ENCODE measurements at places on chromosomes 5 and 9.

DNA sequence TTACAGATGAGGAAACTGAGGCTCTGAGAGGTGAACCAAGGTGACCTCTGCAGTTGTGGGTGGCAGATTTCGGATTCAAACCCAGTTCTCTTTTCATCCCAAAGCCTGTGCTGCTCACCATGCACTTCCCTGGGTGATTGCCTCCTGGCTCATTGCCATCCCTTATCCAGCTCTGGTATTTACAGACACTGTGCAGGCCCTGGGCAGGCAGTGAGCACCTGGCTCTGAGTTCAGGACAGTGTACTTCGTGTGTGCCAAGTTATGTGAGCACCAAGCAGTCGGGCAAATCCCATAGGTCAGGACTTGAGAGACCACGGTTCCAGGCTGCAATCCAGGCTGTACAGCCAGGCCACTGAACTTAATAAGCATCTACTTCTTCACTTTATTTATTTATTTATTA, 1.4 kb downstream of the LRSAM1 start:
- no peak for DNase-seq

DNA sequence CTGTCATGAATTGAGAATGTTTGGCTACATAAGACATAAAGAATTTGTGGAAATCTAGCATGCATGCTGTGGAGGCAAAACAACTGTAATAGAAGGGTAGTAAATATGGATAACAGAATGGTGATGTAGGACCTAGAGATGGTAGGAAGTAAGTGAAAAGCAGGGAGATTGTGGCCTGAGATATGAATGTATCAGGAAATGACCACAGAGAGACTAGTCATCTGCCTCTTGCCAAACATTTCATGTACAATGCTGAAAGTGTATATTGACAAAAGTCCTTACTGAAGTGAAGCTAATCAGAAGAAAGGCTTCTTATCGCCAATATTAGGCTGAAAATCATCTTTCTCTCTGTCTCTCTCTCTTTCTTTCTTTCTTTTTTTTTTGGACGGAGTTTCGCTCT, 873.1 kb upstream of the CTNND2 start:
- DNase-seq: no peak

- DNase-seq: no peak
These were observed 23.1 kb downstream of the ANP32B start for GRCh38 chr9:98006127-98006796.

GRCh38 chr5:78003450-78003849, 227.3 kb upstream of the TBCA start:
- no peak for DNase-seq

GRCh38 chr5:139312075-139312474, 18.5 kb downstream of the MATR3 start:
- DNase-seq: no peak

DNA sequence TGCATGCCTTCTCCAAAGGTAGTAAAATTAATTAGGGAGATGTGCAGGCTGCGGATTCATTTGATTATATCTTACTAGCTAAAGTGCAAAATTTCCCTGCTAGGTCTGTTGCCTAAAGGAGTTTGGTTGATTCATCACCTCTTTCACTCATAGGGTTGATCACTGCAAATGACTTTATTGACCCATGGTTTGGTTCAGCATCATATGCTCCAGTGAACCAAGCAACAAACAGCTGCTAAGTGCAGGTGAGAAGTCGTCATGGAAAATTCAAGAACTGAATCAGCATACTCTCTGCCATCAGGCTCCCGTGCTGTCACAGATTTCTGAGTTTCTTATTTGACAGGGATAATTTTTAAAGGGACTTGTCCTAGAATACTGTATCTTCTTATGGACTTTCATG, 571.8 kb upstream of the CDH18 start:
- DNase-seq: no peak

DNA sequence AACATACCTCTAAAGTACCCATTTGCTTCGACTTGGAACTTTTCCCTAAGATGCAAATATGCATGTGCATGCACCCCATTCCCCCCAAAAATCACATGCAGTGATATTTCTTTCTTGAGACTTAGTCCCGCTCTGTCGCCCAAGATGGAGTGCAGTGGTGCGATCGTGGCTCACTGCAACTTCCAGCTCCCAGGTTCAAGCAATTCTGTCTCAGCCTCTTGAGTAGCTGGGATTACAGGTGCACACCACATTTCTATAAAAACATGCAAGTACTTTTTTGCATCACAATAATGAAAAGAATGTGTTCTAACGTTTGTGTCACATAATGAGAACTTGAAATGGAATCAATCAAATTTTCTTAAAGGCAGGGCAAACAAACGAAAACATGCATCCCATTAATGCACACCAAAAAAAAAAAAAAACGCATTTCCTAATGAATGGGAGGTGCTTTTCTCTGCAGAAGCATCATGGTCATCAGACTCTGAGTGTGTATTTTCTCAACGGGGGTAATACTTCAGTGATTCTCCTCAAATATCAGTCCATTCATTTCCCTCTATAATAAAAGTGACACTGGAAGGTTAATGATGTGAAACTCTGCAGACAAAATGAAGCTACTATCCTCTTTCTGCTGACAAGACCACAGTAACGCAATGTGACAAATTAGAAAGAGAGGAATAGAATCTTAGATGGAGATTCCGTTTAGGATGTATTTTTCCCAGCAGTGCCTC, 389.4 kb downstream of the CTNND2 start:
- no peak for DNase-seq

GRCh38 chr9:128341435-128341849, 1.1 kb downstream of the SLC27A4 start:
- peak; percentile 25 for DNase-seq

DNA sequence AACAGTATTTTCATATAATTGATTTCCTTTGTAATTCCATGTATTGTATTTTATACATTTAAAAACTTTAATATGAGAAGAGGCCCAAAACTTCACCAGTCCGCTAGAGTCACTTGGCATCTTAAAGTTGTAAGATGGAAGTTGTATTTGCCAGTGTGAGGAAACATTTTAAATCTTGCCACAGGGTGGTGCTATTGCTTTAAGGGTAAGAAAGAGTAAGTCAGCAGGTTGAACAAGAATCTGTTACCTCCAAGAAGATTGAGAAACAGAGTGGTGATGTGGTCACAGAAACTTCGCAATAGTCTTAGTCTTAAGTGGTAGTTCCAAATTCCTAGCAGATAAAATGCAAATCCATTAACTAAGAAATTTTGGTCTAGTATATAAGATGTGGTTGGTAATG, 39.8 kb upstream of the RANBP6 start:
- DNase-seq: no peak

DNA sequence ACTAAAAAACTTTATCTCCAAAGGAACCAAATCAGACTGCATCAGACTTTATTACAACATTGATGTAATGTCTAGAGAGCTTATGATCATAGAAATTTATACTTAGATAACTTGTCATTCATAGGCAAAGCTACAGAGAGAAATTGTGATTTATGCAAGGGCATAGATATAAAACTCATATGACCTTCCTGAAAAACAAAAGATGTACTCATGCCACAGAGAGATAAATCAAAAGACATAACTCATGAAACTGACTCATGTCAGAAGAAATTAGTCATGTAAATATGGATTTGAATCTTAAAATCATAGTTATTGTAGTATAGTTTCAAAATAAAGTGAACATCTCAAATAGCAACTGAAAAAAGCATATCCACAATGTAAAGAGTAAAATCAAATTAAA, 186.2 kb downstream of the GABBR2 start:
- no peak for DNase-seq

DNA sequence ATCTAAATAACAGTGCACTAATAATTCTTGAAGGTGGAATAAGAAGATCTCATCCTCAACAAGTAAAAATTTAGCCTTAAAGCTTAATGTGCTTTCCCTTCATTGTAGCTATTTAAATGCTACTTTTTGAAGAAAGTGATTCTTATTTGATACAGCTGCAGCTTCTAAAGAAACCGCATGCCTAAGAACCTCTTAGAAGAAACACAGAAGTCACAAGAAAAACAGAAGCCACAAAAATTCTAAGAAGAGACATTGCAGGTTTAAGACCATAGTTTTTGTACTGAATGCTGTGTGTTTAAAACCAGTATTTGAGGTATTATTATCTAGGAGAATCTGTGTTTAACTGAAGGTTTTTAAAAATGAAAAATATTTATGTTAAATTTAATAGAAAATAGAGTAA, 68.3 kb downstream of the PPIP5K2 start:
- no peak for DNase-seq

- no peak for DNase-seq
These were observed 51.9 kb upstream of the PPP1R2B start for GRCh38 chr5:156798201-156798600.

DNA sequence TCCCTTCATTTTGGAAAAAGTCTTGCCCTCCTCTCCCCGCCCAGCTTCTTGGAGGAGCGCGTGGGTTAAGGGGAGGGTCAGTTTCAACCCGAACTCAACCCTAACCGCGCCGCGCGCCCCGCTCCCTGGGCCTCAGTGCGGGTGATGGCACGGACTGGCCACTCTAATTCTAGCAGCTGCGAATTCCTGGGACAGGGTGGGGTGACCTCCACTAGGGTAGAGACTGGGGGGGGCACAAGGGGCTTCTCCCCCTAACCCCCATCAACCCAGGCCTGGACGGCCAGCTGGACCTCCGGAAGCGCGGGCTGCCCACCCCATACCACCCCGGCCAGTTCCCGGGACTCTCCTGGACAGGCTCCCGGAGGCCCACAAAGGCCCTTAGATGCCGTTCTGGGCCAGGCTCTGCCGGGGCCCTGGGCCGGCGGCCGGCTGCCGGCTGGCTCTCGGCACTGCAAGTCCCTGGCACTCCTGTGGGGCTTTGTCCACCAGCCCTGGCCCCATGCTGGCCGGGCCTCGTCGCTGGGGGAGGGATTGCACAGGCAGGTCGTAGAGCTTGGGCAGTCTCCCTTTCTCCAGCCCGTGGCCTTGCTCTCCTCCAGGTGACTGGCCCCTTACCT, 7.2 kb upstream of the PSD2 start:
- no peak for DNase-seq

- DNase-seq: no peak
These were observed 1740.9 kb upstream of the CDH9 start for GRCh38 chr5:28779161-28779754.

GRCh38 chr9:109640580-109641371, 139.2 kb upstream of the PALM2AKAP2 start:
- DNase-seq: no peak

DNA sequence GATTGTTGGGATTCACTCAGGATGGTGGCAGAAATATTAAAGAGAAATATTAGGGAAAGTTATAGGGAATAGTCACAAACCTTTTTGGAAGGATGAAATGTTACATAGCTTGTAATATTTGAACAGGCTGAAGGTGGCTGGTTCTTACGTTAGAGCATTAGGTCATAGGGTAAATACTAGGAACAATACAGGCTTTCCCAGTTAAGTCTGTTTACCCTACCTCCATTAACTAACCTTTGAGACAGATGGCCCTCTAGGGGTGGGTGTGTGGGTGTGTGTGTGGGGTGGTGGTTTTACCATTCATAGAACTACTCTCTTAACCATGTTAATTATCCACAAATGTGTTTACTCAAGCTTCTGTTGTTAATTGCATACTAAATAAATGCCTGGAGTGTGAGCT, 94.3 kb upstream of the STK32A start:
- DNase-seq: no peak

- DNase-seq: no peak
These were observed 452.8 kb downstream of the ENC1 start for GRCh38 chr5:74187757-74188156.

DNA sequence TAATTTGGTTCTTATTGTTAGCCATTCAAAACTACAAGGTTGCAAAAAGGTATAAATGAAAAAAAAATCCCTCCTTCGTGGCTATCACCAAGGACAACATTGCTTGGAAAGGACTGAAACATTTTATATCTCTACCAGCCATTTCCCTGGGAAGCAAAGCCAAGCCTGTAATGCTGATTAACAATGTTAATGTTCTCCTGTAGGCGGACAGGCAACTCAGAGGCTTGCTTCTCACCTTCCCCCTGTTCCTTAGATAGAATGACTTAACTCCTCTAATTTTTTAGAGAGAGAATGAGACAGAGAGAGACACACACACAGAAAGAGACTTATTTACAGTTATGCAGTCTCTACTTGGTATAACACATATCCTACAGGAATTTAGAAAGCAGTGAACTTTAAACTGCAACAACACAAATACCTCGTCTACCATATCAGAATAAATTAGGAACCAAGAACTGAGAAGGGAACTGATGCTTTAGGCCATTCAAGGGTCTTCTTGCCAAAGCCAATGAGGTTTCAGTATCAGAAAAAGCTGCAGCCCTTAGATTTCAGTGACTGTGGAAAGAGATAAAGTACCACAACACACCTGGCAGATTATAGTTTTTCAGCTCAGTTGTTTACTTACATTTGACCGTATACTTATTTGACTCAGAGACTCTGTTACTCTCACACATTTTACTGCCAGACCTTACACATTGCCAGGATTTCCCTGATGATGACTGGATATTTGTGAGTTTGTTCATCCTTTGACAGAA, 20.9 kb upstream of the MAN2A1 start:
- DNase-seq: no peak

- DNase-seq: no peak
These were observed 158.5 kb downstream of the NR3C1 start for GRCh38 chr5:143244990-143245389.

GRCh38 chr9:122991370-122991830, 42.1 kb upstream of the GPR21 start:
- DNase-seq: no peak

DNA sequence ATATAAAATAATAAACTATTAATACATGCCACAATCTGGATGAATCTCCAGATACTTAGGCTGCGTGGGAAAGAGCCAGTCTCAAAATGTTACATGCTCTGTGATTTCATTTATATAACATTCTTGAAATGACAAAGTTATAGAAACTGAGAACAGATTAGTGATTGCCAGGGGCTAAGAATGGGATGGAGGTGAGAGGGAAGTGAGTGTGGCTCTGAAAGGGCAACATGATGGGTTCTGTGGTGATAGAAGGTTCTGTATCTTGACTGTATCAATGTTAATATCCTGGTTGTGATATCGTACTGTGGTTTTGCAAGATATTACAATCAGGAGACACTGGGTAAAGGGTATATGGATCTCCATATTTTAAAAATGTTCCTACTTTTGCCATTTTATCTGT, 50.7 kb downstream of the SPEF2 start:
- DNase-seq: no peak

Measured in stimulated activated CD8-positive, alpha-beta memory T cell treated with anti-CD3 and anti-CD28 coated beads, Interleukin-2, amount 100 ng/mL, for 1 hour (primary cell).